Uterus (tissue), 4 donors: ENCODE measurements at places on chromosomes 2 and 18. TPM values are rescaled to one million over a fixed set of nuclear protein-coding genes. Genes with fewer than 3 reads are reported as not detected.

SIX3 gene
- total RNA-seq: not detected

DNA sequence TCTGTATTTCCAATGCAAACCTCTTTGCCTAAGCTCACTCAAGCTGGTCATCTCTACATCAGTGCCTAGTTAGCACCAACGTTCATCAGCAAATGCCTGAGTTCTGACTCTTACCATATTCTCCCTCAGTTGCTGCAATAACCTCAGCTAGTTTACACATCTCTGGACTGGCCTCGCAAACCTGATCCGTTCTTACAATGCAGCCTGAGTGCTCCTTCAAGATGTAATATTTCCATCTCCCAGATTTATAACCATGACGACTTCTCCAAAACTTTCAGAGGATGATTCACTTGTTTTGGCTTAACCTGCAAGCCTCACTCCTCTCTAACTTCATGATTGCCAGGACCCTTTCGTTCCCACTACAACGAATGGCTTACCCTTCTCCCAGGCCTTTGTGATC lies 69.7 kb downstream of the DIPK1C start:
- peak; percentile 55 for DNase-seq
- H3K36me3 ChIP-seq: no peaks in the 10 kb centered on the region
- H3K4me3 ChIP-seq: no peak overlapping the region

DNA sequence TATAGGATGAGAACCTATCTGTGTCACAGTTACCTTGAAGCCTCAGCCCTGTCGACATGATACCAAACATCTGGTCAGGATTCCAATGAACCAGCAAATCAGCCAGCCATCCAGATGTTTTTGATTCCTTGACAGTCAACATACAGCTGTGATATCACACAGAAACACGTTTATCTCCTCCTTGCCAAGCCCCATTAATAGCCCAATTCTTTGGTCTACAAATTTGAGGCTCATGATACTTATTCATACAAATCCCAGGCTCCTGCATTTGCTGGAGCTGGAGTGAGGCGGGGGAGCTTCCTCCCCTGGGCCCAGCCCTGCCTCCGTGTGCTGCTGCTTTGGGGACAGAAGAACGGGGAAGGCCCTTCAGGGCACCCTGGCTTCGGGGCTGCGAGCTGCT lies 611.6 kb upstream of the SALL3 start:
- no peaks in the 10 kb centered on the region for H3K36me3 ChIP-seq
- H3K4me1 ChIP-seq: no peaks in the 10 kb centered on the region
- no peak overlapping the region for H3K27ac ChIP-seq
- DNase-seq: no peak

DNA sequence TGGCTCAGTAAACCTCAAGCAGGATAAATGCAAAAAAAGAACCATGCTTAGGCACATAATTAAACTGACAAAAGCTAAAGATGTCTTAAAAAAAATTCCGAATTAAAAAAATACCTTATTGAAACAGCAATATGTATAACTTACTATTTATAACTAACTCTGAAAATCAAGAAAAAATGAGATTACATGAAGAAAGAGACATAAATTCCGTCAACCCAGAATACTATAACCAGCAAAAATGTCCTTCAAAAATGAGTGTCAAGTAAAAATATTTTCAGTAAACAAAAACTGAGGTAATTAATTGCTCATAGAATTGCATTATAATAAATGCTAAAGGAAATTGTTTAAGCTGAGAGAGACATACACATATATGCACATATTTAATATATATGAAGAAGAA lies 474.5 kb upstream of the SYT4 start:
- no peak overlapping the region for H3K4me3 ChIP-seq
- no peaks in the 10 kb centered on the region for H3K27me3 ChIP-seq
- DNase-seq: no peak

SERPINB3 gene
- total RNA-seq: not detected

PIGN gene
- 29.7 TPM for total RNA-seq

SCTR gene
- not detected for total RNA-seq

GRCh38 chr2:67142071-67142470 lies 255.1 kb upstream of the ETAA1 start:
- no peaks in the 10 kb centered on the region for H3K36me3 ChIP-seq
- DNase-seq: no peak
- no peaks in the 10 kb centered on the region for H3K4me1 ChIP-seq
- no peaks in the 10 kb centered on the region for H3K27me3 ChIP-seq

SLC5A7 gene
- not detected for total RNA-seq

GRCh38 chr2:195732574-195732973 lies 75.5 kb downstream of the SLC39A10 start:
- H3K27ac ChIP-seq: no peak overlapping the region
- no peaks in the 10 kb centered on the region for H3K27me3 ChIP-seq
- H3K36me3 ChIP-seq: no peaks in the 10 kb centered on the region
- DNase-seq: no peak
- H3K4me1 ChIP-seq: no peaks in the 10 kb centered on the region

DNER gene
- total RNA-seq: 1.9 TPM

DBI gene
- total RNA-seq: 46.8 TPM

DNA sequence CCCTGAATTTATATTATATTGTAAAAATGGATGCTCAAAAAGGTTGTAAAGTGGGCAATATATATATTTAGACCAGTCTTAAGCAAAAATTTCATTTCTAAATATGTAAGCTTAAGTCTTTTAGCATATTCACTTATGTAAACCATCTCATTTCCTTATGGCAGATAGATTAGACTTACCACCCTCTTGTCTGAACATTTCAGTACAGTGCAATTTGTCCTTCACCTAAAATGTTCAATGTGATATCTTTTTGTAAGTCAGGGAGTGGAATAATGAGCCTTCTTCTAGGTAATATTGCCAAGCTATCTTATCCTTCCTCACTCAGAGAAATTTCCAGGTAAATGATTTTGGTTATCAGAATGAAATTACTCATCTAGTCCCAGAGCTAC lies 92.3 kb downstream of the KLF7 start:
- H3K4me1 ChIP-seq: no peaks in the 10 kb centered on the region
- no peak overlapping the region for H3K27ac ChIP-seq
- H3K27me3 ChIP-seq: no peaks in the 10 kb centered on the region
- H3K4me3 ChIP-seq: no peak overlapping the region

GRCh38 chr2:241656190-241656741 lies 18.8 kb downstream of the ATG4B start:
- H3K27ac ChIP-seq: no peak overlapping the region
- no peaks in the 10 kb centered on the region for H3K4me1 ChIP-seq
- H3K4me3 ChIP-seq: no peak overlapping the region
- no peak for DNase-seq
- H3K27me3 ChIP-seq: no peaks in the 10 kb centered on the region

- H3K4me1 ChIP-seq: no peaks in the 10 kb centered on the region
- H3K27ac ChIP-seq: no peak overlapping the region
- DNase-seq: no peak
These were observed 4.7 kb downstream of the DSEL start for GRCh38 chr18:67511840-67512239.

DNA sequence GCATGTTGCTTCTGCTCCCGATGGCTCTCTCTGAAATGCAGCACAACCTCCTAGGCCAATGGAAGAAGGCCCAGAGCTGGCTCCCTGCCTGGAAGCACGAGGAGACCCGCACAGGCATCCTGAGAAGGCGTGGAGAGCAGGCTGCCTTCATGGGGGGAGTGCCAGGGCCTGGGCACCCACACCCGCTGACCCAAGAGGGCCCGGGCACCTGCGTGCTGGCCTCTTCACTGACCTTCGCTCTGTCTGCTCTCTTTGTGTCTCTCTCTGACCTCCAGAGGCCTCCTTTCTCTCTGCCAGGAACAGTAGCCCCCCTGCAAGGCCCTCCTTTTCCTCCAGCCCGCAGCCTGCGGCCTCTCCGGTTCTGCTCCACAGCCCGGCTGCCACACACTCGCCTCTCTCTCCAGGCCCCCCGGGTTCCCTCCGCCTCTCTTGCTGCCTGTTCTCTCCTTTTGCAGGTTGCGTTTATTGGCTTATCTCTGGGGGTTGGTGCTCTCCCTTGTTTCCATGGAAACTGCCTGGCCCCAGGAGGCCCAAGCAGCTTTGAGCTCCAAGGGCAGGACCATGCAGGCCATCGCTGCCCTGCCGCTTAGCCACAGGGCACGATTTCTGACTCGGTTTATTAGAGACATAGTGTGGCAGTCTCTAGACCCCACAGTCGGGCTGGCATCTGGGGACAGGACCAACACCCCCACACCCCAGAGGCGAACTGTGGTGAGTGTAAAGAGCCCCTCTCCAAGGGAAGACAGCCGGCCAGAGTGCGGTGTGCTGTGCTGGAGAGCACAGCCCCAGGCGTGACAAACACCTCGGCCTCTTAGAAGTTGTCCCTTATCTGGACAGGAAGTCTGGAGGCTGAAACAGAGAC lies 1.7 kb downstream of the MZT2B start:
- H3K4me3 ChIP-seq: no peak overlapping the region
- peak; percentile 48 for DNase-seq
- H3K27ac ChIP-seq: peak overlapping the region; percentile 95
- no peaks in the 10 kb centered on the region for H3K27me3 ChIP-seq

DNA sequence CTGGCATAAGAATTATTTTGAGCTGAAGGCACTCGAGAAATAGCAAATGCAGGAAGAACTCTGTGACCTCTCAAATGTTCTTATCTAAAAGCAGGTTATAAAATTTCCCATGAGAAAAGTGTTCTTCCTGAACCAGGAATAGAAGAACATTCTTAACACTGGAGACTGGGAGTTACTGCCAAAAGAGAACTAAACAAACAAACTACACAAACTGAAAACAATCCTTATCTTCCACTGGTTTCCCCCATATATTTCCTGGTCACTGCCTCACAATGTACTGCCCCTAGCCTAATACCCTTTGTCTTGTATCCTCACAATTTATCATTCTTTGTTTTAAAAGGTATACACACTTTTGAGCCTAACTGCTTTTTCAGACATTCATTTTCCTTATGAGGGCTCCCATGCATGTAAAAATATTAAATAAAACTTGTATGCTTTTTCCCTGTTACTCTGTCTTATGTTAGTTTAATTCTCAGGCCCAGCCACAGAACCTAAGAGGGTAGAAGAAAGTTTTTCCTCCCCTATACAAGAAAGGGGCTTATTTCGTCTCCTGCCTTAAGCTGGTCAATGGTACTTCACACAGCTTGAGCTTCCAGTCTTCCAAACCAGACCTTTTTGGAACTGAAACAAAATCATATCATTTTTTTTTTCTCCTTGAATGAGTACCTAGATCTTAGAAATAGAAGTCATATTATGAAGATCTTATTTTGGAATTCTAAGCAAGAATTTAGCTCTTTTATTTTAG lies 110.6 kb downstream of the MSTN start:
- no peak overlapping the region for H3K4me3 ChIP-seq
- no peaks in the 10 kb centered on the region for H3K36me3 ChIP-seq

GRCh38 chr2:150182566-150183235 lies 304.8 kb downstream of the RND3 start:
- DNase-seq: no peak
- H3K4me3 ChIP-seq: no peak overlapping the region
- no peaks in the 10 kb centered on the region for H3K4me1 ChIP-seq
- H3K36me3 ChIP-seq: no peaks in the 10 kb centered on the region
- H3K27ac ChIP-seq: no peak overlapping the region
- no peaks in the 10 kb centered on the region for H3K27me3 ChIP-seq

- H3K4me1 ChIP-seq: no peaks in the 10 kb centered on the region
- H3K36me3 ChIP-seq: no peaks in the 10 kb centered on the region
- H3K27ac ChIP-seq: no peak overlapping the region
- no peak for DNase-seq
- H3K4me3 ChIP-seq: no peak overlapping the region
These were observed 30.1 kb downstream of the SPRED2 start for GRCh38 chr2:65402323-65402722.

DNA sequence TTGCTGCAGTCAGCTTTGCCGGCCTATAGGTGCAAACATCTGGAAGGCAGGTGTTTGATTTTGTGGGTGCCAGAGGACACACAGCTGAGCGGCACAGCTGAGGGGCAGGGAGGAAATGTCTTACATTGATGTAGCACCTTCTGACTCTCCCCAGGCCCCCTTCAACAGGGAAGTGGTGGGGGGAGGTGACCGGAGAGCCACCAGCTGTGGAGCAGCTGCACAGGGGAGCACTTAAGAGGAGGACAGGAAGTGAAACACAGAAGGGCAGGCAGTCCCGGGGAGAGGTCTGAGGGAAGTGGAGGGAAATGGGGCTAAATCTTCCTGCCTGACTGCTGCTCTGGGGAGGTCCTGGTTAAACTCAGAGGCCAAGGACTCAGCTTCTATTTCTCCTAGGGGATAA lies 409.1 kb downstream of the TNS1 start:
- no peaks in the 10 kb centered on the region for H3K4me1 ChIP-seq
- H3K27me3 ChIP-seq: no peaks in the 10 kb centered on the region
- no peak overlapping the region for H3K27ac ChIP-seq
- H3K4me3 ChIP-seq: no peak overlapping the region

DNA sequence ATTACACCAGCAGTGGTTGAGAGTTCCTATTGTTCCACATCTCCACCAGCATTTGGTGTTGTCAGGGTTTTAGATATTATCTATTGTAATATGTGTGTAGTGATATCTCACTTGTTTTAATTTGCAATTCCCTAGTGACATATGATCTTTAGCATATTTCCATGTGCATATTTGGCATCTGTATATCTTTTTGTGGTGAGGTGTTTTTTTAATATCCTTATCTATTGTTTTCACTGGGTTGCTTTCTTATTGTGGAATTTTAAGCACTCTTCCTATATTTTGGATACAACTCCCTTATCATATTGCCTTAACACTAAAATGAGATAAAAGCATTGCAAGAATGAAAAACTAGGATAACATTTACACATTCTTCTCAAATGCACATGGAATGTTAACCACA lies 453.9 kb upstream of the FSIP2 start:
- H3K27ac ChIP-seq: no peak overlapping the region
- H3K36me3 ChIP-seq: no peaks in the 10 kb centered on the region
- no peaks in the 10 kb centered on the region for H3K4me1 ChIP-seq
- no peak for DNase-seq

SKA1 gene
- 0.73 TPM for total RNA-seq

KYNU gene
- total RNA-seq: 5.3 TPM

GRCh38 chr2:37262522-37262921 lies 31.1 kb downstream of the NDUFAF7 start:
- no peaks in the 10 kb centered on the region for H3K4me1 ChIP-seq
- no peaks in the 10 kb centered on the region for H3K36me3 ChIP-seq
- H3K27ac ChIP-seq: no peak overlapping the region
- no peak overlapping the region for H3K4me3 ChIP-seq
- no peaks in the 10 kb centered on the region for H3K27me3 ChIP-seq

DNA sequence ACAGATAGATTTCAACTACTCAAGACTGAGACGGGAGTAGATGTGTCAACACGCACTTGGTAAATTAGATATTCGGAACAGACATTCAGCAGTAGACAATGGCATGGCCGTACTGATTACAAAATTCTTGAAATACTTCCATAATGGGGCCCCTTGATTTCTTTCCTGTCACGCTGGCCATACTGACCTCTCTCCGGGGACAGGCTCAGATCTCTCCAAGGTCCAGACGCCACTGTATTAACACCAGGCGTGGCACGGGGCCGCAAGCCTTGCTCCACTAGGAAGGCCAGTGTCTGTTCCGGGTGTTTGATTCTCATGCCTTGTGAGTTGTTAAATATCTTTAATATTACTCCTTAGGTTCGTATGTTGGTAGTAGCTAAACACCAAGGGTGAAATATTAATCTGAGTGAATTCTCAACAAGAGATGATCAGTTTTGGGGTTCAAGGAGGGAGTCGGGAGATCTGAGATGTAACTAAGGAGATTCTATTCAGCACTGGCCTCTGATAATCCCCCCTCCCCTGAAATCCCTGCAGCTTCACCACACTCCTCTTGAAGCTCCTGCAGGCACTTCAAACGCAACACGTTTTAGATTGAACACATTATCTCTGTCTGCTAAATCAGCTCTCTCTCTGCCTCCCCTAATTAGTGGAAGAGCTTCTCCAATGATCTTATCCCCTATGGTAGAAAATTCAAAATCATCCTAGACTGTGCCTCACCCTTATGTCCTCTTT lies 2.2 kb upstream of the EHD3 start:
- no peaks in the 10 kb centered on the region for H3K36me3 ChIP-seq
- no peak overlapping the region for H3K27ac ChIP-seq
- peaks cover 6% of the 10 kb centered on the region for H3K4me1 ChIP-seq
- H3K27me3 ChIP-seq: no peaks in the 10 kb centered on the region
- H3K4me3 ChIP-seq: no peak overlapping the region

CNOT9 gene
- 52.8 TPM for total RNA-seq
